ENCODE measurements at places on chromosomes 3 and 15. TPM values are rescaled to one million over a fixed set of nuclear protein-coding genes. Genes with fewer than 3 reads are reported as not detected.

The CADM2 gene
- not detected for total RNA-seq

The SETMAR gene
- 18.1 TPM for total RNA-seq

The GOLGA8J gene
- total RNA-seq: not detected

The CFAP100 gene
- total RNA-seq: not detected

The ARL6 gene
- total RNA-seq: 11.7 TPM

The MED12L gene
- 0.28 TPM for total RNA-seq

The ALDH1A3 gene
- 5.0 TPM for total RNA-seq

The FBLN2 gene
- total RNA-seq: 10.8 TPM

The GRK7 gene
- not detected for total RNA-seq

The PARP9 gene
- total RNA-seq: 8.6 TPM

The BFSP2 gene
- total RNA-seq: not detected

- H3K27ac ChIP-seq: peak overlapping the region; percentile 21
- H3K4me1 ChIP-seq: peaks cover 24% of the 10 kb centered on the region
- peak; percentile 43 for DNase-seq
- H3K4me3 ChIP-seq: no peak overlapping the region
- H3K36me3 ChIP-seq: peaks cover 6% of the 10 kb centered on the region
Measured at GRCh38 chr15:68364028-68364659, 67.8 kb downstream of the ITGA11 start.

DNA sequence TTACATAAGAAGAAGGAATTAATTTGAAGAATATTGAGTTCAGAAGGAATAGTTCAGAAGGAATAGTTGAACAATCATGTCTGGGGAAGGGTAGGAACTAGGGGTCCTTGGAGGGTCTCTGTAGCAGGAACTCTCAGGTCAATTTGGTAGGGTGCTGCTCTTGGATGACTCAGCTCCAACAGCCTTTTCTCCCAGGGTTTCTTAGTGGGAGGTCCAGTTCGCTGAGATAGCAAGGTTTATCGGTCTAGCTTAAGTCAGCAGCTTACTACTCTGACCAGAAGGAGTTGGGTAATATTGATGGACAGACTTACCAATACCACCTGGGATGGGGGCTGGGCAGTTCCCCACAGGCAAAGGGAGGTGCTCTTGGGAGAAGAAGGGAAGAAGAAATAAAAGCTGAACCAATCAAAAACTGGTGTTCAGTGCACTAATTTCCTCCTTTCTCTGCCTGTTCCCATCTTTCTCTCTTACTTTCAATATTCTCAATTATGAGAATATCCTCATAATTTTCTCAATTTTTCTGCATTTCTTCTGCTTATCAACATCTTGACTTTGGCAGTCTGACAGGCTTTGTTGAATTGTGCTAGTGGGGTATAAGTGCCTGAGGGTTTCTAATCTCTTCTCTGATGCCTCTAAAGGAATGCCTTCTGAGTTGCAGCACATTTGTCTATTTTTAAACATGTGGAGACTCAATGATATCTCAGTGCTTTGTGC lies 14.4 kb upstream of the MITF start:
- no peak overlapping the region for H3K4me3 ChIP-seq
- H3K27me3 ChIP-seq: peaks cover 5% of the 10 kb centered on the region
- DNase-seq: no peak
- H3K4me1 ChIP-seq: 0 out of 2 replicates have a peak, but pooled peaks cover 1% of the 10 kb centered on the region
- no peak overlapping the region for H3K27ac ChIP-seq
- no peaks in the 10 kb centered on the region for H3K36me3 ChIP-seq

DNA sequence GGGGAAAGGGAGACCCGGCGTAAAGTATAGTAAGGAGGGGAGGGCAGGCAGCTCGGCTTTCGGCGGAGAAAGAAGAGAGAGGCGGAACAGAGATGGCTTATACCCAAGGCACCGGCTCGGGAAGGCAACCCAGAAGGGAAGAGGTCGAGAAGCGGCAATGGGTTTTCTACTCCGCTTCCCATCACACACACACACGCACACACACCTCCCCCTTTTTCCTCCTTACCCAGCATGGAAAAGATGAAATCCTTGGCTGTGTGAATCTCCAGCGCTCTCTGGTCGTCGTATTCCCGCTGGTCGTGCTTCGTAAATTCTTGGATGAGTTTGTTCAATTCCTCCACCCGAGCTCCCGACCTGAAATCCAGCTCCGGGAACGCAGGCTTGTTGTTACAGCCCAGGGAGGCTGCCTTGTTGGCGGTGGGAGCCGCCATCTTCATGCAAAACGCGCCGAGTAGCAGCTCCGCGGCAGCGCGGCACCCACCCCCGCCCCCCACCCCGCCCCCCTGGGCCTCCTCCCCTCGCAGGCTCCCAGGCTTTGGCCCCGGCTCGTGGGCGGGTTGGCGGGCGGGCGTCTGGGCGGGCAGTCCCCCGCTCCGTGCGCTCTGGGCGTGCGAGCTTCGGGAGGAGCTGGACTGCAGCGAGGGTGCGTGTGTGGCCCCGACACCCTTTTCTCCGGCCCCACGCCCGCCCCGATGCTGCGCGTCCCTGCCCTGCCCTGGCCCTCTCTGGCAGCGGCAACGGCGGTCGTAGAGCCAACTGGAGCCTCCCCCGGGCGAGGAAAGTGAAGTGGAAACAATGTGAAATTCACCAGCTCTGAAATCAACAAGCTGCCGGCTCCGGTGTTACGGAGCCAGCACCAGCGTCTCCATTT lies at the start of gene MB21D2:
Gene MB21D2 (minus strand): TSS at position 453 of the 871 bp plus-strand sequence. CDS start 16 bp downstream, at position 437.
- no peaks in the 10 kb centered on the region for H3K36me3 ChIP-seq
- H3K4me1 ChIP-seq: peaks cover 5% of the 10 kb centered on the region
- H3K27ac ChIP-seq: peak within 1 kb of the TSS; percentile 91

DNA sequence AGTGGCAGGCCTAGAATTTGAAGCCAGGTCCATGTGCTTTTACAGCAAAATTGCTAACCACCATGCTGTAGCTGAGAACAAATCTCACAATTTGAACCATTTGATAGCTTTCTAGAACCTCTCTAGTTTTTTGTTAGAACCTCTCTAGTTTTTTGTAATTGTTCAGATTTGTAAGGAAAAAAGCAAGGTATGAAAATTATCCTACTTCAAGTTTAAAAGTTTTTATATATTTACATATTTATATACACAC lies 9.8 kb downstream of the GXYLT2 start:
- H3K4me1 ChIP-seq: peaks cover 6% of the 10 kb centered on the region
- H3K4me3 ChIP-seq: no peak overlapping the region
- H3K27ac ChIP-seq: no peak overlapping the region
- no peak for DNase-seq
- H3K36me3 ChIP-seq: peaks cover 1% of the 10 kb centered on the region
- H3K27me3 ChIP-seq: no peaks in the 10 kb centered on the region

DNA sequence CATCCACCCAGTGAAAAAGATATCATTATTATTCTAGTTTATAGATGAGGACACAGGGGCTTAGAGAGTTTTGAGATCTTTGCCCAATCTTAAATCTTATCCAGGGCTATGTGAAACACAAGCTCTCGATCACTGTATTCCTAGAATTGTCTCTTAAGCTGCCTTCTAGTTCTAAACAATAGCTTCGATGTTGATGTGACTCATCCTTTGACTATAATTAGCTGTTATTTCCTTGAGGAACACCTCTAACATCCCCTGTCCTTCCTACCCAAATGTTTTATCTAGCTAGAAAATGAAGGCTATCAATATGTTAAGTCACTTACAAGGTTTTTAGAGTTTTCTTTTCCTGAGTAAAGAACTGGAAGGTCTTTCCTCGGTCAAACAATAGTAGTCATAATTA lies 83.1 kb upstream of the STAC start:
- H3K36me3 ChIP-seq: no peaks in the 10 kb centered on the region
- no peak for DNase-seq
- H3K4me3 ChIP-seq: no peak overlapping the region
- H3K27ac ChIP-seq: no peak overlapping the region
- H3K27me3 ChIP-seq: no peaks in the 10 kb centered on the region
- H3K4me1 ChIP-seq: no peaks in the 10 kb centered on the region

- H3K4me3 ChIP-seq: no peak overlapping the region
- H3K27me3 ChIP-seq: no peaks in the 10 kb centered on the region
- DNase-seq: peak; percentile 83
- peak overlapping the region; percentile 51 for H3K27ac ChIP-seq
- no peaks in the 10 kb centered on the region for H3K36me3 ChIP-seq
- peaks cover 12% of the 10 kb centered on the region for H3K4me1 ChIP-seq
Measured at GRCh38 chr3:71681224-71681668, 44.0 kb downstream of the EIF4E3 start.

DNA sequence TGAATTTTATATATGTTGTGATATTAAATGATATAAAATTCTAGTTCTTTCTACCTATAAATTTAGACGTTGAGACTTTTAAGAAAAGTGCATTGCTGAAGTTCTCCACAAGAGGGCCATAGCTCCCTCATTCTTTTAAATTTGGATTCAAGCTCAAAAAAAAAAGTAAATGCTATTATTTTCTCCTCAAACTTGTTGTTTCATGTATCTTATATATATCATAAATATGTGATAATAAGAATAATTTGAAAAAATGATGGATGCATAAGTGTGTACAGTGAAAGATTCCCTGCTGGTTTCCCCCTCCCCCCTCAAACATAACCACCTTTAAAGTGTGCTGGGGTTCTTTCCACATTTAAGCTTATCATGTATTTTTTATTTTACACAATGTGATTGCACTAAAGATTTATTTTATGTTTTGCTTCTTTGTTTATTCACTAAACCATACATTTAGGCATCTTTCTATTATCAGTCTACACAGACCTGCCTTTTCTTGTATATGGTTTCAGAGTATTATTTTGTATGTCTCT lies 769.4 kb upstream of the GOLIM4 start:
- no peak overlapping the region for H3K4me3 ChIP-seq
- no peaks in the 10 kb centered on the region for H3K27me3 ChIP-seq
- H3K27ac ChIP-seq: no peak overlapping the region
- DNase-seq: peak; percentile 48

GRCh38 chr15:42704492-42704926 lies 32.4 kb downstream of the CDAN1 start:
- H3K27me3 ChIP-seq: no peaks in the 10 kb centered on the region
- no peak overlapping the region for H3K27ac ChIP-seq
- no peaks in the 10 kb centered on the region for H3K4me1 ChIP-seq
